NCI-H2081 treated with DMSO at 0.1 percent for 48 hours (cell line): ENCODE measurements at places on chromosomes 7 and 10.

GRCh38 chr7:31076051-31076450 lies 23.9 kb downstream of the ADCYAP1R1 start:
- DNase-seq: no peak

- no peak for DNase-seq
These were observed 4.4 kb downstream of the WDR91 start for GRCh38 chr7:135206941-135207391.

GRCh38 chr7:132028144-132028920 lies 471.9 kb upstream of the PODXL start:
- no peak for DNase-seq

DNA sequence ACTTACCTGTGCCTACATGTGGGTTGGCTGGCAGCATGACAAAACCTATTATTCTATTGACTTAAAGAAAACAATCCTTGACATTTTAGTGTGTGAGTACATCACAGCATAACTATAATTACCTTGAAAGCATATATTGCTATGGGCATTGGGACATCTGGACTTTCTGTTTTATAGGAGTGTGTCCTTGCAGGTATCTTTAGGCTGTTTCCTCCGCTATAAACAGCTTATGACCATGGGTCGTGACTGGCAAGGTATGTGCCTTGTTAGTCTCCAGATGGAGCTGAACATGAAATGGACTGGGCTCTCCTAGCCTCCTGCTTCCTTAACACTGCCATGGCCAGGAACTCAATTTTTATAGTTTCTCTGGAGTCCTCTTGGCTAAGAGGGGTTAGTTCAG lies 317.4 kb upstream of the COBL start:
- DNase-seq: no peak

GRCh38 chr10:43653746-43654145 lies 5.1 kb upstream of the ZNF32 start:
- no peak for DNase-seq

GRCh38 chr10:131789516-131789915 lies 111.3 kb upstream of the PPP2R2D start:
- no peak for DNase-seq

DNA sequence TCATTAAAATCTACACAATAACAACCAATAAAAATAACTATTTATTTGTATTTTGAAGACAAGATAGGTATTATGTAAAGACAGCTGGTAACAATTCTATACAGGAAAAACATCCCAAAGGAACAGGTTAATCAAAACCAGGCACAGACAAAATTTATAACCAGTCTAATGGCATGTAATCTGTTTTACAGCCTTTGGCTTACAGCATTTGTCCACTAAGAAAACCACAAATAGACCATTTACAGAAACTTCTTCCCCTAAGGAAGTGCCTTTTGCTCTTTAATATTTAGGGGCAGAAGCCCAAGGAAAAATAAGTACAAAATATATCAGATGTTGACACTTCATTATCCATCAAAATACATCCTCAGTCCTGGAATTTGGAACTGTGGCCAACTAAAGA lies 65.0 kb downstream of the SVIL start:
- no peak for DNase-seq

GRCh38 chr10:79483948-79484347 lies 28.4 kb upstream of the EIF5AL1 start:
- no peak for DNase-seq

GRCh38 chr7:24827027-24827426 lies 69.8 kb upstream of the GSDME start:
- DNase-seq: no peak

DNA sequence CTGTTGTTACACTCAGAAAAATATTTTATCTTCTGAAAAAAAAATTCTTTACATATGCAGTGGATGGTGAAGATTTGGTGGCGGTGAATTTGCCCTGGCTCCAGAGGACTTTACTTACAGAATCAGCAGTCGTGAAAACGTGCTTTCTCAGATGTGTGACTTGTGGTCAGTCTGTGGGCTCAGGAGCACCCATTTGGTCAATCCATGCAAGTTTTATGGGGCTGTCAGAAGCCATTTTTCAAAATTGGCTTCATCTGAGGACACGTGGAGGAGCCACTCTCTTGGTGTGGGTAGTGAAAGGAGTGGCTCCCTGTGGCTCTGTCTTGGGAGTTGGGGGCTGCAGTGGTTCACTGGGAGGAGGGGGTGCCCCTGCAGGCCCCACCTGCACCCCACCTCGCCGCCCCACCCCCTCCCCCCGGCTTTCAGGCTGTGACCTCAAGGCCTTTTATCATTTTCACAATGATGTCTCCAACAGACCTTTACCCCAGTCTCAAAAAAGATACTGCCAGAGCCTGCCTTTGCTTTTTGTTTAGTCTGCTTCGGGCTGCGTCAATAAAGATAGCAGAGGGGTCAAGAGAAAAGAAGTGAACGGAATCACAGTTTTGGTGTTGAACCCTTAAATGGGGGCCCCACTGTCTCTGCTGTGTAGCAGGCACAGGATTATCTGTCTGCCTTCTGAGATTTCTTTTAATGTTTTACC lies 137.4 kb downstream of the MGMT start:
- no peak for DNase-seq

DNA sequence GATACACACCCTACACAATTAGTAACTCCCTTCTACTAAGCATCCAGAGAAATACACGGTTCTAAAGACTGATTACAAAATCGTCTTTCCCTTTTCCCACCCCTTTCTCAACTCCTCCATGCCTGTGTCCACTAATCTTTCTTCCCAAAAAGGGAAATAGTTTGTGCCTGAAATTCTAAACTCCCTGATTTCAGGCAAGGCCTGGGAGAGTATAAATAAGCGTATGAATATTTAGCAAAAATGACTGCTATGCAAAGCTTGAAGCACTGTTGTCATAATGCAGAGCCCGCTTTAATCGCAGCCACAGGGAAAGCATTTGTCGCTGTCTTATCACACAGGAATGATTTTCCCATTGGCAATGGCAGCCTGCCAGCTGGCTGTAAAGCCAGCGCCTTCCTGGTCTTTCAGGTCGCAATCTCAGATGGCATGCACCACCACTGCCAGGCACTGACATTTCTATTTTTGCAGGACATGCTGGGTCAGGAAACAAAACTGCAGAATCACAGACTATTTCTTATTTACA lies 142.9 kb upstream of the PCGF5 start:
- peak; percentile 11 for DNase-seq

DNA sequence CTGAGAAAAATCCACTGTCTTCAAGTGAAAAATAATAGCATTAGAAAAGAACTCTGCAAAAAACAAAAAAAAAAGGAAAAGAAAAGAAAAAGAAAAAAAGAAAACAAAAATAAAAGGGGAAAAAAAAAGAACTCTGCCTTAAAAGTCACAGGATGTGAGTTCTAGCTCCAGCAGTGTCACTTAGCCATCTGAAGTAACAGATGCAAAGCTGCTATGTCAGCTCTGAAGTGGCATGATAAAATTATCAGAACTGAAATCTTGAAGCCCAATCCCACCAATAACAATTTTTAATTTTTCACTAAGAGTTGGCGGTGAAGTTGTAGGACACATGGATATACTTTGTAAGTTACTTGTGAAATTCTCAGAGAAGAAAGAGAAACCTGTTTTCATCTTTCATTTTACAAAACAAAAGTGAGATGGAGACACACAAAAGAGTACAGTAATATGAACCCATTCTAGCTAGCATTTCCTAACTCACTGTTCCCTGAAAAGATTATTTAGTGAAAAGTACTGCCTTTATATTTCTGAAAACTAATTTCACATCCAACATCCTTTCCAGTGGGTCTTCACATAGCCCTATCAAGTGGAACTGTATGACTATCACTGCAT lies 103.5 kb downstream of the ELAPOR2 start:
- no peak for DNase-seq

GRCh38 chr7:34365011-34365410 lies 293.0 kb upstream of the NPSR1 start:
- no peak for DNase-seq

DNA sequence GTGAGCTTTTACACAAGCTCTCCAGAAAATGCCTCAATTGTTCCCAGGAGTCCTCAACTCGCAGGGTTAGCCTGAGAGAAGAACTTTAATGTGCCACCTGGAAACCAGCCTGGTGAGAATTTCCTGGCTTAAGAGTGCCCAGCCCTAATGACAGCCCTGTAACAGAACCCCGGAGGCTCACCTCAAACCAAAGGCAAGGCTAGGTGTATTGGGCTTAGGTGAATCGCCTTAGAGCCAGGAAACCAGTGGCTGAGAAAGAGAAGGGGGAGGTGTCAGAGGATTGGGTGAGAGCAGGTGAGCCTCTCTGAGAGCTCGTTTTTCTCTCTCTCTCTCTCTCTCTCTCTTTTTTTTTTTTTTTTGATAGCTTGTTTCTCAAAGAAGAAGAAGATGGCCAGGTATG lies 7.3 kb downstream of the OCM2 start:
- DNase-seq: no peak

DNA sequence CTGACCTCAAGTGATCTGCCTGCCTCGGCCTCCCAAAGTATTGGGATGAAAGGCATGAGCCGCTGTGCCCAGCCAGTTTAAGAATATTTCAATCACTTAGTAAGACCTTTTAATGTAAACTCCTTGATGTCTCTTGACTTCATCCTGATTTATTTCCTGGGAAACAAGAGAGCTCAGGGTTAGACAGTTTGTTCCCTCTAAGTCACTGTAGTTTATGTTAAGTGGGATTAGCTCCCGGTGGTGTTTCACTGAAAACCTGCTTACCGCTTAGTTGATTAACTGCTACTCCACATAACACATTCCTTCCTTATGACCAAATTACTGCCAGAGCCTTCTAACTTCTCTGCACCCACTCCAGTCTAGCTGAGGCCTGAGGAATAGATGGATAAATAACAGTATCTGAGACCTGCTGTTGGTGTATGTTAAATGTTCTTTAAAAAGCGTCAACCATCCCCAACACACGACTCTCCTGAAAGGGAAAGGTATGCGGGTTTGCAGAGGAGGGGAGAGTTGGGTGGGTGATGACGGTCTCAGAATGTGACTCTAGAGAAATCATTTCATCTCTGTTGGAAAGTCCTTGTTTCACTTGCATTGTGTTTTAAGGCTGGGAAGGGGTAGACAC lies 48.7 kb downstream of the CREB3L2 start:
- DNase-seq: no peak

GRCh38 chr10:86504510-86504909 lies 17.1 kb downstream of the WAPL start:
- DNase-seq: no peak

GRCh38 chr7:142696456-142697179 lies 52.7 kb upstream of the PRSS1 start:
- DNase-seq: no peak

GRCh38 chr10:43870968-43871439 lies 222.3 kb upstream of the ZNF32 start:
- DNase-seq: no peak

GRCh38 chr7:41287559-41288335 lies 415.1 kb downstream of the INHBA start:
- DNase-seq: no peak

DNA sequence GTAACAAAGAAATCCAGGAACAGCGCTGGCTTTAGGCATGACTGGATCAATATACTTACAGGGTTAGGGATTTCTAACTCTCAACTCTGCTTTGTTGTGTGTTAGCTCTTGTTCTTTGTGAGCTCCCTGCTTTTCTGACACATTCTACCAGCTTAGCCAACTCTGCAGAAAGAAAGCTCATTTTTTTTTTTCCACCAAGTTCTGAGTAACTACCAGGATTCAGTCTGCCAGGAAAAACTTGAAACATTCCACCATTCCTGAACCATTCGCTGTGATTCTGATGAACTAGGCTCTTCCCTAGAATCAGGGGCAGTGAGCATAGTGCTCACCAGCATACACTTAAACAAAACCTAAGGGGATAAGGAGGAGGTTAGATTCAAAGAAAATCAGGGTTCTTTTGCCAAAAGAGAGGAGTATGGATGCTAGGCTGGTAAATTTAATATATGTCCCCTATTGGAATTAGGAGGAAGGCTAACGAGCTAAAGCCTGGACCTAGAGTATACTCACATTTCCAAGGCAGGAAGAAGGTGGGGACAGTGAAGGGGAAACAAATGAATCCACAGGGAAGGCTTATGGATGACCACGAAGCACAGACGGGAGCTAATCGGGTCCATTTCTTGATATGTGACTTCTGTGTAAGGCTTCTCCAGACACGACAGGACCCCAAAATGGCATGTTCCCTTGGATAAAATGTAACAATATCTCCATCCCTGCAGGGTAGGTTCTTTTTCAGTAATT lies 183.4 kb downstream of the PRKG1 start:
- no peak for DNase-seq

DNA sequence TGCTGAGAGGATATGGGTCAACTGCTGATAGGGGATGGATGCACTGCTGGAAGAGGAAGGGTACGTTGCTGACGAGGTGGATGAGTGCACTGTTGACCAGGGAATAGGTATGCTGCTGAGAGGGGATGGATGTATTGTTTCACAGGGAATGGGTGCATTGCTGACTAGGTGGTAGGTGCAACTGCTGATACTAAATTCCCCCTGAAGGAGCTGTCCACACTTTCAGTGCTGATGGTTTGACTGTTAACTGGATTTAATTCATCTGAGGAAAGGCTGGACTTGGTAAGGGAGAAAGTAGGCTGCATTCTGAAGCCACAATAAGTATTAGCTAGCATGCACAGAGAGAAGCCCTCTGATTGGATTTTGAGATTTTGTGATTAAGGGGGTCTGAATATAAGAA lies 1196.8 kb upstream of the PHF14 start:
- no peak for DNase-seq

- DNase-seq: no peak
These were observed 649 bp downstream of the IDE start for GRCh38 chr10:92573091-92573797.

DNA sequence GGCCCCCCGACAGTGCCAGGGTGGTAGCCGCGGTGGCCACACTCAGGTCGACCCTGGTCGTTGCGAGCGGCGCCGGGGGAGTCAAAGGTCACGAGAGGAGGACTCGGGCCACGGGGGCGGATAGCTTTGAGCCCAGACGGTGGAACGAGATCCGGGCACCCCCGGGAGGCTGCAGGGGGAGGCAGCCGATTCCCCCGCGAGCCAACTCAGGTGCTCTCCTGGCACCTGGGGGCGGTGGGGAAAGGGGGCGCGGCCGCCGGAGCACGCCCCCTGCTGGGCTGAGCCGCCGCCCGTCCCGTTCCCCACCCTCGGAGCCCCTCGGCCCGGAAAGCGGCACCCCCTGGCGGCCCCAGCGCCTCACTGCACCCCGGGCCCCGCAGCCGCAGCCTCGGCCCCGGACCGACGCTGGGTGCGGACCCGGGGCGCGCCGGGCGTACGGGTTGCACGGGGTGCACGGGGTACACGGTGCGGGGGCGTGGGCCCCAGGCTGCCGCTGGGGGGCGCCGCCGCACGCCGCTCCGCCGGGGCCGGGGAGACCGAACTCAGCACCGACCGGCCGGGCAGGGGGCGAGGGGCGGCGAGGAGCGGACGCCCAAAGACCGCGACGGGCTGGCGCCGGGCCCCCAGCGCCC lies 521 bp upstream of the NYAP1 start:
- DNase-seq: no peak

- no peak for DNase-seq
These were observed 97.9 kb downstream of the LHPP start for GRCh38 chr10:124559372-124560132.

- no peak for DNase-seq
These were observed 206.3 kb upstream of the FZD8 start for GRCh38 chr10:35848412-35848811.

DNA sequence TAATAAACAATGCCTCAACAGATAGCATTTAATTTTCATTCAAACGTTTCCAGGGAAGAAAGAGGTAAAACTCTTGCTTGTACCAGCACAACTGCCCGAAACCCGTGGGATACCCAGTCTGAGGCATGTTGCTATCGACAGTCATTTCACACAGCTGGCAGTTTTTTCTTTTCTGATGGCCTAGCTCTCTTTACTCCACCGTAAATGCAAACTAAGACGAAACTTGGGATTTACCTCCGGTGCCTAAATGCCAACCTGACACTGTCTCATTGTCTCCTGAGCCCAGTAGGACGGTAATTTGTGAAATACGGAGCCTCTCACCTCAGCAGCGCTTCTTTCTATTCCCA lies 143.5 kb downstream of the PRPF18 start:
- no peak for DNase-seq
